ENCODE measurements at places on chromosomes 6 and 20.

- no peak for DNase-seq
Observed at GRCh38 chr6:1849691-1850090, 240.0 kb downstream of the FOXC1 start.

DNA sequence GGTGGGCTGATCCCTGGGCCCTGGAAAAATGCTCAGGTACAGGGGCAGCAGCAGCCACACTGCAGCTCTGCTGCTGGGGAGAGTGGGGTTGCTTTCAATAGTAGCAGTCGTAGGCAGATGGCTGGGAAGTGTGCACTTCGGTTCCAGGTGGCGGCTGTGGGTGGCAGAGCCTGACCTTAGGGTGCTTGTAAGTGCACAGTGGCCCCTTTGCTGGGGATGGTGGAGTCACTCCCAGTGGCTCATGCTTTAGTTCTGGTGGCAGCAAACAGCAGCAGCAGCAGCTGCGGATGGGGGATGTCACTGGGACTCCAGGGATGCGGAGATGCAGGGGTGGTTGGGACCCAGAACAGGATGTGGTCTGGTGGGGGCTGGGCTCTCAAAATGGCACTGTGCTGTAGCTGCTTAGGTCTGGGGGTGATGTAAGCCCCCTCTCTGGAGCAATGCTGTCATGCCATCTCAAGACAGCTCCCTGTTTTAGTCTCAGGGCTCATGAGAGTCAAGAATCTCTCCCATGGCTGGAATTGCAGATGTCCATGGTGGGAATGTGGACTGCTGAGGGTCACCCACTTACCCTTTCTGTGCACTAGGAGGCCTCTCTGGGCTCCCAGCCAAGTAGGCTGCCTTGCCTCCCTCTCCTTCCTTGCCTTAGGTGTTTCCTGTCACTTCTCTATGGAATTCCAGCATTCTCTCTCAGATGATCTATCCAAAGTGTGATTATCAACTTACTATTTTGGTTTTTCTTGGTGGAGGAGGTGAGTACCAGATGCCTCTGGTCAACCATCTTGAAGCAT, 146.7 kb upstream of the SLC22A23 start:
- DNase-seq, result no peak

DNA sequence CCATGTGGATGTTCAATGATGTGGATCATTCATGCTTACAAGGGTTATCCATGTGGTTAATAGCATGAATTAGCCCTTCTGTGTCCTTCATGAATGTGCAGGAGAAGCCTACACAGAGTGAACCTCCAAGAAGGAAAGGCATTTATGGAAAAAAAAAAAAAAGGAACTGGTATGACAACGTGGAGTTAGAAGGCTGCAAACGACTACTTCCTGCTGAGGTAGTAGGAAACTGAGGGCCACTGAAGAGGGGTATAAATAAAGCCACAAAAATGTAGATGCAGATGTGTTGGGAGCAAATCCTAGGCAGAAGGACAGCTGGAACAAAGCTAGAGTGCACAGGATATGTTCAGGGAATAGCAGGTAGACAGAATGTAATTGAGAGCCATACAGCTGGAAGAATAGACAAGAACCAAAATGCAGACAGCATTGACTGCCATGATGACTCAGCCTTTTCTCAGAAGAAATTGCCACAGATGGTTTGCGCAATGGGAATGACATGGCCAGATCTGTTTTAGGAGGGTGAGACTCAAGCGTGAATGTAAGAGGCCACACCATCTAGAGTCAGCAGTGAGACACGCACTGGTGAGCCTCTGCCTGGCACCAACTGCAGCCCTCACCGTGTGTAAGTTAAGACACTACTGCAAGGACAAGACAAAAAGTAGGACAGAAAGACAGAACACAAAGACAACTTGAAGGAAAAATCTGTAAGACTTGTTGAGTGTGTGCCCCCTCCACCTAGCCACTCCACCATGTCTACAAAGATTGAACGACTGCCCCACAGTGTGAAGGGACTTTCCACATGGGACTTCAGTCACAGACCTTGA, 79.8 kb downstream of the KIF13A start:
- DNase-seq, result peak; percentile 76

GRCh38 chr6:116165596-116165995, 39.7 kb upstream of the COL10A1 start:
- DNase-seq, result no peak

- no peak for DNase-seq
Observed at GRCh38 chr6:112660626-112661025, 313.5 kb downstream of the RFPL4B start.

- DNase-seq, result no peak
Observed at GRCh38 chr20:46559001-46559400, 8.5 kb upstream of the OCSTAMP start.

DNA sequence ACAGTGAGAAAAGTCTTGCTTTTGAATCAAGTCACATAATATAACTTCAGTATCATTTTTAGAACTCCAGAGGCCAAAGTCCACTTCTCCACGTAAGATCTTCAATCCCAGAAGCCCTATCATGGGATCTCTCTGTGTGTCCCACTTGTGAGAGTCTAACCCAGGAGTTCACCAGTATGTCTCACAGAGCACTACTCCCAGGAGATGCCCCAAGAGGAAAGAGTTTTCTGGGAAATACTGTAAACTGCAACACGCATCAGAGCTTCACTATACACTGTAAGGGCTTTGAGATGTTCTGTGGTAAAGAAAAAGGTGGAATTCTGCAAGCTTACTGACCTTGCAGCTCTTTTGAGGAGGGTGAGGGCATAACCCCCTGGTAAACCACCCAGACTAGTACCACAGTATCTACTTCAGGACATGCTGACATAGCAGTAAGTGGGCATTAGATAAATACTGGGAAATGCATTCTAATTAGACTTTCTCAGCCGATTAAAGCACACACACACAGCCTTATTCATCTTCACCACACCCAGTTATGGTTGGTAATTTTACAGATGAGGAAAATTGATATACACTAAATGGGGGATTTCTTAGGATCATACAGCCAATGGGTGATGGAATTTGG, 12.3 kb downstream of the DCBLD1 start:
- DNase-seq, result no peak

GRCh38 chr20:50877232-50877743, 53.9 kb downstream of the ADNP start:
- no peak for DNase-seq

DNA sequence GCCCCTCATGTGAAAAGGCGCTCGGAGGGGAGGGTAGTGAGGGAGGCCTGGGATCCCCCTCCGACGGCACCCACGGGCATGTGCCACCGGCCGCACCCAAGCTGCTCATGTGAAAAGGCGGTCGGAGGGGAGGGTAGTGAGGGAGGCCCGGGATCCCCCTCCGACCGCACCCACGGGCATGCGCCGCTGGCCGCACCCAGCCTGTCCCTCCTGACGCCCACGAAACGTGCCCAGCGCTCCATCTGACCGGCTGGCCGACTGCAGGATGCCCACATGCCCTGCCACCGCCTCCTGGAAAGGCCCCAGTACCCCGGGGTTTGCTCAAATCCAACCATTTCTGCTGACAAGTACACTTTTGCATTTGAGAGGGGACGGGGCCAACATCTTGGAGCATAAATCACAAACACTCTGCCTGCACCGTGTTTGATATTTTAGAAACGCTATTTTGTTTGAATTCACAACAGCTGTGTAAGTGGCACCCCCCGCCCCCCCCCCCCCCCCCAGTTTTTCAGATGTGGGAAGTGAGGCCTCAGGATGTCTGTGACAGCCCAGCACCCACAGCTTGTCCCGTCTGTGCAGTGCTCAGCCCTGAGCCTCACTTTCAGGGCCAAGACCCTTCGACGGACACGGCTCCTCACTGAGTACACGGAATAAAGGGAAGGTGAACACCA, 34.1 kb downstream of the SLC2A4RG start:
- DNase-seq, result no peak

- DNase-seq, result no peak
Observed at GRCh38 chr20:56200456-56200855, 48.1 kb upstream of the MC3R start.

DNA sequence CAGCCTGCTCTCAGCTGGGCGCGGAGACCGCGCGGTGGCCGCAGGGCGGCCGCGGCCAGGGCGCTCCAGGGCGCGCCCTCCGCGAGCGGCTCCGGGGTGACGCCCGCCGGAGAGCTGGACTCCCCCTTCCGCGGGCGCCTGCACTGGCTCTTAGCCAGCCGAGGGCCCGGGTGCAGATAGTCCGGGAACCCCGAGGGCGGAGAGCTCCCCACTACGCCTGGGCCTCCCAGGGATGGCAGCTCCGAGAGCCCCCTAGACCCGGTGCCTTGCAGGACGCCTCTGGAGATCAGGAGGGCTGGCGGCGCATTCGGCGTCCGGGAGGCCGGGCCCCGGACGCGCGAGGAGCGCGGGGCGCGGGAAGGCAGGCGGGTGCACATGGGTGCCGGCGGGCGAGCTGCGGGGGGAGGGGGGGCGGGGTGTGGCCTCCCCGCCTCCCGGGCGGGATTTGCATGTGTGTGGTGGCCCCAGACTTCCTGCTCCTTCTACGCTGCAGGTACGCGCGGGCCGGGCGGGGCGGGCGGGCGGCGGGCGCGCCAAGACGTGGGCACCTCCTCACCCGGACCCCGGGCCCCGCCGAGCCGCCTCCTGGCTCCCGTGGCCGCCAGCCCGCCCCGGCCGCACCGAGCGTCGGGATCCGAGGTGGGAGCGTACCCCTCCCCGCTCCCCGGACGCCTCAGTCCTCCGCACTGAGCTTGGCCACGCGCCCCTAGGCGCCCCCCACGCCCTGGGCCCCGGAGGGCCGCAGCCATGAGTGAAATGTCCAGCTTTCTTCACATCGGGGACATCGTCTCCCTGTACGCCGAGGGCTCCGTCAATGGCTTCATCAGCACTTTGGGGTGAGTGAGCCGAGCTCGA, at the start of gene ITPR3:
Gene ITPR3, plus strand, starts transcription at position 467 of the 855 bp plus-strand sequence. Its CDS starts 281 bp downstream, at position 748.
- DNase-seq, result no peak

- DNase-seq, result no peak
Observed at GRCh38 chr6:110352563-110353262, 5.4 kb downstream of the METTL24 start.

DNA sequence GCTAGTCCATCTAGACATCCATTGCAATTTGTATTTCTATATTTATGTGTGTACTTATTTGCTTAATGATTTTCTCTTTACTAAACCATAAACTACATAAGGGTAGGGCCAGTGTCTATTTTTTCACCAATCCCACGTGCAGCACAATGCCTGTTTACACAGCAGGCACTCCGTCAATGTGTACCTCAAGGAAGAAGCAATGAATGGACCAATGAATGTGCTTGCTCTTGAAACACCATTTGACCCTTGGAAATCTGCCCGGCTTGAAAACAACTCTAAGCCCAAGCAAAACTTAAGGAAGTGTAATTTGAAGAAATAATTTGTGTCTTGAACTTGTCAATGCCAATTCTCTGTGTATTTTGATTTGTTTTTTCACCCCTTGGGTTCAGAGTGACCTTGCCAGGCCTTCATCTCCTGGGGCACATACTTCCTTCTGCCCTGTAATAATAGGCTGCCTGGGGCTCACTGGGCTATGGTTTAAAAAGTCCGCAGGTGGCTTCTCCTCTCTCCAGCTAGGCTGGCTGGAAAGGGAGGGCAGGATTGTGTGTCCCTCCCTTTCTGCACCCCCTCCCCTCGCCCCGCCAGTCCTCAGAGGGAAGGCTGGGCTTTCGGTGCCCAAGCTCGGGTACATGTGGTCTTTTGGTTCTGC, 140.8 kb upstream of the ARMC2 start:
- DNase-seq, result no peak

GRCh38 chr6:77816766-77817270, 164.0 kb downstream of the MEI4 start:
- no peak for DNase-seq

DNA sequence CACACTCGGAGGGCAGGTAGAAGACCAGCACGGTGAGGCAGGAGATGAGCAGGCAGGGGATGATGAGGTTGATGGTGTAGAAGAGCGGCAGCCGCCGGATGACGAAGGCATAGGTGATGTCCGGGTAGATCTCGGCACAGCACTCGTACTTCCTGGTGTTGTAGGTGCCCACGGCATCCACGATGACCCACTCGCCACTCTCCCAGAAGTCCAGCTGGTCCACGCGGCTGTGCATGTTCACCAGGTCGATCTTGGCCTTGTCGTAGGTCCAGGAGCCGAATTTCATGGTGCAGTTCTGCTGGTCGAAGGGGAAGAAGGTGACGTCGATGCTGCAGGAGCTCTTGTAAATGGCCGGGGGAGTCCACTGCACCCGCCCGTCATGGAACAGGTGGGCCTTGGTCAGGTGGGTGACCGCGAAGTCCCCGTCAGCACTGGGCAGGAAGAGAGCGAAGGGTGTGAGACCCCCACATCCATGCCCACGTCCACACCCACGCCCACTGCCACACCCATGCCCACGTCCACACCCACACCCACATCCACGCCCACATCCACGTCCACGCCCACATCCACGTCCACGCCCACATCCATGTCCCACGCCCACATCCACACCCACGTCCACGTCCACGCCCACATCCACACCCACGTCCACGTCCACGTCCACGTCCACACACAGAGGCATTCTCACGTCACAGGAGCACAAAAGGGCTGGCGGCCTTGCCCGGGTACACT, 10.4 kb downstream of the CHRNA4 start:
- no peak for DNase-seq

DNA sequence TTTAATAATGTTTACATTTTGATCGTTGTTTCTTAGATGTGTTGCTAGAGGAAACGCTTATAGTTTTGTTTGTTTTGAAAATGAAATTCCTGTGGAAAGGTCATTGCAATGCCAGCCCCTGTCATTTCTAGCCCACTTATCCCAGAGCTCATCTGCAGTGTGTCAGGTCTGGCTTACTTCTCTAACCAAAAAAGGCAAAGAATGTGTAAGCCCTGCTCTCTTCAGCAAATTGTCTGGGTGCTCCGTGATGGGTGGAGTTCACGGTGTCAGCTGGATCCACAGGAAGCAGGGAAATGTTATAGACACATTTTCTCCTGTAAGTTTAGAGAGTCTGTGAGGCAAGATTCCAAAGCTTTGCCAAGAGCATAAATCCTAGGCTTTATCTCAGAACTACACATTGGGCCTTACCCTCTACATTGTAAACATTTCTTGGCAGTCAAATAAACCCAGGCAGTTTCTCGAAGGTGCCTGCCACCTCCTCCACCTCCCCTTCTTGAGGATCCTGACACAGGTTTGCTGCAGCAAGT, 50.9 kb downstream of the RPRD1B start:
- DNase-seq, result no peak

GRCh38 chr6:150741633-150742200, 123.8 kb upstream of the MTHFD1L start:
- no peak for DNase-seq

DNA sequence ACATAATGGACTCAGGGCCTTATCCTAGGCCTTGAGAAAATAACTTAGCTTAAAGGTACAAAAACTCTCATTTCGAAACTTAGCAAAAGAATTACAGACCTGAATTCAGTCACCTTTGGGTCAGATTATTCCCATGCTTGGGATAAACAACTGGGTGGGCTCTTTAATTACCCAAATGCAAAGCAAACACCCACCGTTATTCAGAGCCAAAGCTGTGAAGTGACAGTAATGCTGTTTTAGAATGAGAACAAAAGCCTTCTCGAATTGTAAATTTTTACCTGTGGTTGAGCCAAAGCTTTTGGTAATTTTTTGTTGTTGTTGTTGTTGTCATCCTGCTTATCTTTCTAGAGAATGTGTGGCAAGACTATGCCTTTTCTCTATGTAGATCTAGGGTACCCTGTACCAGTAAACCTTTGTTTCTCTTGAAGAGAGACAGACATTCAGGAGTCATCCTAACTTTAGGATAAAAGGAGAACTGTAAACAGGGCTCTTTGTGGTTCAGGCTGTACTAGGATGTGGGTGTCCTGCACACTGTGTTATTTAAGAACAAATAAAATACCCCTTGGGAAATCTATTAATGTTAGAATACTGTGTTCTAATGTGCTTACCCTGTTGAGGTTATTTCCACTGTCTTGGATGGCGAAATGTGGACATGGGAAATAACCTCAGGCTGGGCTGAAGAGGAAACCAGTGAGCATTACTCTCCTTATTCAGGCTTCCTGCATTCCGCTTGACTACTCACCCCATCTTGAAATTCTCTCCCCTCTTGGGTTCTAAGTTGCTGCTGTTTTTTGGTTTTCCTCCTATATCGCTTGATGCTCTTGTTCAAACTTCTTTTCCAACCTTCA, 480.7 kb downstream of the CD83 start:
- no peak for DNase-seq

Measured in Ammon's horn (tissue), 1 donor.